ENCODE measurements at places on chromosomes 6 and 20. TPM values are rescaled to one million over a fixed set of nuclear protein-coding genes. Genes with fewer than 3 reads are reported as not detected.

GRCh38 chr20:59214606-59215547 is 51.3 kb downstream of the ZNF831 start:
- DNase-seq: no peak

DNA sequence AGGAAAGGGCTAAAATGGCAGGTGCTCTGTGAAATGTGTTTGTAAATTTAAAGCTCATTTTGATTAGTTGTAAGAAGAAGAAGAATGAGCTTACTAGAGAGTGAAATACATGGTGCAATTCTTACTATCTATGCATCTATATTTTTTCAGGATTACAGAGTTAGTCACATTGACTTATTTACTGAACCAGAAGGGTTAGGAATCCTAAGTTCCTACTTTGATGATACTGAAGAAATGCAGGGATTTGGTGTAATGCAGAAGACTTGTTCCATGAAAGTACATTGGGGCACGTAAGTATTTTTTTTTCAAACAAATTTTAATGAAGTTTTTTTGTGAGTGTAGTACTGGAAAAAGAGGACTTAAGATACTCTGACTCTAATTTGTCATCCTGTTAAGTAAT is 99.3 kb downstream of the RTN4IP1 start:
- DNase-seq: no peak

PLN gene
- 0.83 TPM for total RNA-seq

DNA sequence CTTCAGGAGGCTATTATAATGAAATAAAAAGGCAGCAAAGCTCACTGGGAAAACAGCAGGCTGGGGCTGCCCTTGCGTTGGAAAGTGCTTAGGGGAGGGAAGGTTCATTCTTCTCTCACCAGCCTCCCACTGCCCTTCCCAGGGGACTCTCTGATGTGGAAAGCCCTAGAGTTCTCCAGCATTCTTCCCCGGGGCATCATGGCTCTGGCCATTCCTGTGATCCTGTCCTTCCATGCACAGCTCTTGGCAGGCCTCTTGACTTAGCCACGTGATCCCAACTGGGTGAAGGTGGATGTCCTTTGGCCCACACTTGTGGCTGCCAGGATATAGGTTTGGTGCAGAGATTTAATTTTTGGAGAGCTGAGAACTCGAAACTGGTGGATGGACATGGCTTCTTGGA is 58.0 kb upstream of the ZNF831 start:
- DNase-seq: no peak

DNA sequence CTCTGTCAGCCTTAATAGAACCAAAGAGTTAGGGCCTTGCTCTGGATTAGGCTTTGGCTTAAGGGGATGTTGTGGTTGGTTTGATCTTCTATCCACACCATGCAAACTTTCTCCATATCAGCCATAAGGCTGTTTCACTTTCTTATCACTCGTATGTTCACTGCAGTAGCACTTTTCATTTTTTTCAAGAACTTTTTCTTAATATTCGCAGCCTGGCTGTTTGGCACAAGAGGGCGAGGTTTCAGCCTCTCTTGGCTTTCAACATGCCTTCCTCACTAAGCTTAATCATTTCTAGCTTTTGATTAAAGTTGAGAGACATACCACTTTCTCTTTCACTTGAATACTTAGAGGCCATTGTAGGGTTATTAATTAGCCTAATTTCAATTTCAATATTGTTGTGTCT is 193.1 kb downstream of the NRN1 start:
- no peak for DNase-seq

- no peak for DNase-seq
Observed at GRCh38 chr20:18637224-18637623, 49.4 kb downstream of the DTD1 start.

VARS2 gene
- total RNA-seq: 18.5 TPM

TAGAP gene
- total RNA-seq: 2.0 TPM

DNA sequence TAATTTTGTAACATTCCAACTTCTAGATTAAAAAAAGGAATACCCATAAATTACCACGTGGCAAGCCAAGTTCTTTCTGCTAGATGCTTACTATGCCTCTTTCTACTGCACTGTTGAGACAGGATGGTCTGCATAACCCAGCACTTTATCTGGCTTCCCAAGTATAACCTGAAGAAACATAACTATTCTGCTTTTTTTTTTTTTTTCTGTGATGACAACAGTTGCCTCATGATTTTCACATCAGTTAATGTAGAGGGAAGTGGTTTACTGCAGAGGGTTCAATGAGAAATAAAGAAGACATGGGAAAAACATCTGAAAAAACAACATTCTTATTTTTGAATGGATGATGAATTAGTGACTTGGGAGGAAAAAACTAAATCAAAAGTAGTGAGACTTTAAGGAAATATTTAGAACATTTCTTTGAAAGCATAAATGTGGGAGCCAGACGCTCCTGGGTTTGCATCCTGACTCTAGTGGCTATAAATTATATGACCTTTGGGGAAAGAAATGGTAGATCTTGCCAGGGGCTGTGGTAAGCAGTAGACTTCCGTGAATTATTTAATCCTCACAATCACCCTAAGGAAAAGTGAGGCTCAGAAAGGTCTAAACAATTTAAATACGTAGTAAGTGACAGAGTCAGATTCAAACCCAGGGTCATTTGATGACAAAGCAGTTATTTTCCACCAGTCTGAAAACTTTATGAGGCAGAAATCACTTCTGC is 230.7 kb downstream of the PHACTR1 start:
- no peak for DNase-seq

DNA sequence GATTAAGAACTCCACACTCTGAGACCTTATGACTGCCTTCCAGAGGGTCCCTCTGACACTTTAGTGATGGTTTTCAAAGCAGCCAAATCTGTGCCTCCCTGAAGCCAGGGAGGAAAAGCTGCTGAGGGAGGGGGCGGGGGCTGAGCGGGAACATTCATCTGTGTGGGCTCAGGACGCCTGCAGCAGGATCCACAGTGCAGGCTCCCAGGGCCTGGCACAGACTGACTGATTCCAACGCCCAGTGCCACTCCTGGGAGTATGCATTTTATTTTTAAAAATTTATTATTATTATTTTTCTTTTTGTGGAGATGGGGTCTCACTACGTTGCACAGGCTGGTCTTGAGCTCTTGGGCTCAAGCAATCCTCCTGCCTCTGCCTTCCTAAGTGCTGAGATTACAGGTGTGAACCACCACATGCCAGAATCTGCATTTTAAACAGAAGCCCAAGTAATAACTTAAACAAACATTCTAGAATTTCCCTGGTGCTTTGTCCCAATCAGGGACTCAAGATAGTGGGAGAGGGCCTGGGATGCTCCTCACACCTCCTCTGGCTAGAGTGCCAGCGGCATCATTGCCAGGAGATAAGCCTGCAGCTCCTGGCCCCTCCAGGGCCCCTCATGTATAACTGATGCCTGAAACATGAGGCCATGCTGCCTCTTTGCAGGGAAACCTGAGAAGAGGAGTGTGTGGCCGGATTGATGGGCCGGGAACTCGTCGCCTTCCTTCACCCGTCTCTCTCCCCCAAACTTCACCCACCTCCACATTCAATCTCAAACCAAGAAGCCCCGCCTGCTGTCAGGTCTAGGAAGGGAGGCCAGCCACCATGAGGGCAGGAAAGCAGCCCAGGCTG is 438 bp upstream of the TMC2 start:
- no peak for DNase-seq

NOX3 gene
- total RNA-seq: not detected

HAO1 gene
- total RNA-seq: 0.23 TPM

DCBLD1 gene
- 6.9 TPM for total RNA-seq

DNA sequence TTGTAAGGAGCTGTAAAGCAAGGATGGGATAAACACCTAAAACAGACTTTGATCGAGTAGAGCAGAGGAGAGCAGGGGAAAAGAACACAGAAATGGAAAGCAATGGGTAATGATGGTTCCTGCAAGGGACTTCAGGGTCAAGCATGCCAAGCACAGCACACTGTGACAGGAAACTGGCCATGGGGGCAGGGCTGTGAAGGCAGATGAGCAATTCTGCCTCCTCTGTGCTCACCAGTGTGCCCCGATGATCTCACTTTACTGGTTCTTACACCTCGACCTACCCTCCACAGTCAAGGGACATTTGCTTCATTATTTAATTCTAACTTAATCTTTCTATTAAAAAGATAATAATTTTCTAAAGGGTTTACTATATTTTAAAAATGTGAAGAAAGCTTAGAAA is 21.6 kb upstream of the MYB start:
- DNase-seq: no peak

- DNase-seq: no peak
Observed at GRCh38 chr6:34120953-34121675, 24.8 kb downstream of the GRM4 start.

- no peak for DNase-seq
Observed at GRCh38 chr6:141988954-141989705, 143.6 kb upstream of the GJE1 start.

NR2E1 gene
- not detected for total RNA-seq

DNA sequence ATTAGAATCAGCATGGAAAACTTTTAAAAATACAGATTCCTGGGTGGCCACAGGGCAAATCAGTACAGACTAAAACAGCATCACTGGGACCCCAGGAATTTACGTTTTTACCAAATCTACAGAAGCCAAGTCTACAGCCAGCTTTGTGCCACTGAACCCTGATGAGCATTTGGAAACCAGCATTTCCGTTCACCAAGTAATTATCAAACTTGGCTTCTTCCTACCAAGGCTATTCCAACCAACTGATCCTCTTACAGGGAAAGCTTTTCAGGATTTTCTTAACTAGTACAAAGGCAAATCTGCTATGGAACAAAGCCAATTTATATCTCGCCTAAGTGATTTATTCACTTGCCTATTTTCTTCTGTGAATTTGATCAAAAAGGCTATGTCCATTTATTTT is 47.0 kb downstream of the PLAGL1 start:
- no peak for DNase-seq

- DNase-seq: no peak
Observed at GRCh38 chr6:2542858-2543218, 207.9 kb downstream of the MYLK4 start.

DNA sequence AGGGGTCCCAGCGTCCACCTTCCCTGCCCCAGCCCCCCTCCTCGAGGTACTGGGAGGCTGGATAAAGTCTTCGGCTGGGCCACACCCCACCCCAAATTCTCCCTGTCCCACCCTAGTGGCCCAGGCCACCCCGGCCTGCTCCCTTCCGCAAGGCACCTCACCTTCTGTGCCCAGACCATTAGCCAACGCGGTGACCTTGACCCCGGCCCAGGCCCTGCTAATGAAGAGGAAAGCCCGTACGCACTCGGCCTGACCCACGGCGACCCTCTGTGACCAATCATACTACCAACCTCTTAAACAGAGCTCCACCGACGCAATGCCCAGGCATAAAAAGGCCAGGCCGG is 182 bp upstream of the OXT start:
- DNase-seq: no peak

DNA sequence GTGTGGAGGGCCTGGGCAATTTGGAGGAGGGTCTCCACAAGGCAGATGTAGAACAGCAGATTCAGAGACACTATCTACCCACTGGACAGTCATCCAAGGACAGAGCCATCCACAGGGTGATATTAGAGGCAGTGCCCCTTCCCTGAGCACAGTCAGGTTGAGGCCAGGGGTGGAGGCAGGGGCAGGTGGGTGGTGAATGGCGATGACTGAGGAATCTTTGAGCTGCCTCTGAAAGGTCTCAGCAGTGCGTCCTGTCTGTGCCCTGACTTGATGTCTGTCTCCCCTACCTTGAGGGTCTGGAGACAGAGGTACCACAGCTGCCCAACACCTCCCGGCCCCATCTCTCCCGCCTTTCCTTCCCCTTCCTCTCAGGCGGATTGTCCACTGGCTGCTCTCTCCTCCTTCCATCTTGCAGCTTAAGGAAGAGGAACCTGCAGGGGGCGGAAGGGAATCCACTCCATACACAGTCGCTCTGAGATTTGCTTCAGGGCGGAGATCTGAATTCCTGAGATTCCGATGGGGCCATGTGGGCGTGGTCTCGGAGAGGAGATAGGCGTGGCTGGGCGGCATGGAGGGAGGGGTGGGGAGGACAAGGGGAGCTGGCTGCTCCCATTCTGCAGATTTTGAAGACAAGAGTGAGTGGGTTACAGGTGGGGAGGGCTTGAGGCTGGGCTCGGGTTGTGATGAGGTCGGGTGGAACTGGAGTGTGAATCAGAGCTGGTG is 1.7 kb downstream of the MUCL3 start:
- DNase-seq: no peak

TPX2 gene
- total RNA-seq: 0.20 TPM

DNA sequence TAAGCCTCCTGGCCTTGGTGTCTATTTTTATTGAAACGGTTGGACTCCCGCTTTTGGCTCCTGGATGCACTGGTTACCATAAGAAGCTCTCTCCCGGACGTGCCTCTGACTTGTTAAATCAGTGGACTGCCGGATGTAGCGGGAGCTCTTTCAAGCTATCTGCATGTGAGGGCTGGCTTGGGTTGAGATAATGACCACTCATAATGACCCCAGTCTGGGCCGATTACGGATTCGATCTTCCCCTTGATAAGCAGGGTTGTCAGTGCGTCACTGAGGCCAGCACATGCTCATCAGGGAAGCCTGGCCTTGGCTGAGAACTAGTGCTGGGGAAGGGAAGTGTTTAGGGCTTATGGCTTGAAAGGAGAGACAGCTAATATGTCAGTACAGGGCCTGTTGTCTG is 528.1 kb downstream of the CDH26 start:
- DNase-seq: no peak

DNA sequence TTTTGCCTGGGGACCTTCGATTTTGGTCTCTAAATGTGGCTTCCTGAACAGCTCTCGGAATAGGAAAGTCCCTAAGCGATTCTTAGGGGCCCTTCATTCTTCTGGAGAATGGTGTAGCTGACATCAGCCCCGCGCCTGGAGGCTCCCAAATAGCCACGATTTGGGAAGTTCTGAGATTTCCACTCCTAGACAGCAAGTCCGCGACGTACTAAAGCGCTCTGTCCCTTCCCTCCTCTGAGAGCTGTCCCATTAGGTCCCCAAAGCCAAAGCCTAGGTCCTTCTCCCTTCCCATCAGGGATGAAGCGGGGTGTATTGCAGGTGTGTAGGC is 756 bp downstream of the MOXD1 start:
- DNase-seq: no peak

Data from pancreas (tissue), 10 donors.